ENCODE measurements at places on chromosomes 1 and 21.

GRCh38 chr1:8378178-8378577, 60.3 kb downstream of the SLC45A1 start:
- no peak for DNase-seq

DNA sequence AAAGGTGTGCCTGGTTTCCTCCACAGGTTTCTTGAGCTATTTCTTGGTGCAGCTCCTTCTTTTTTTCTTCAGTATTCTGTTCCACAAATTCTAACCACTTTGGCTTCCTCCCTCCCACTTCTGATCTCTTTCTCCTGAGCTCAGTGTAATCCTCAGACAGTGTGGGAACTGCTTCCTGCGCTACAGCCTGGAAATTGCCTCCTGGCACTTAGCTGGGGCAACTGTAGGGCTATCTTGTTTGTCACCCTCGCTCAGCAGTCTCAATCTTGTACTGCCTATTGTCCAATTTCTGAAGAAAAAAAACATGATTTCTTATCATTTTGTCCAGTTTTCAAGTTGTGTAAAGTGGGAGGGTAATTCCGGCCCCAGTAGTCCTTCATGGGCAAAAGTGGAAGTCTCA, 24.0 kb upstream of the GALNT2 start:
- no peak for DNase-seq

DNA sequence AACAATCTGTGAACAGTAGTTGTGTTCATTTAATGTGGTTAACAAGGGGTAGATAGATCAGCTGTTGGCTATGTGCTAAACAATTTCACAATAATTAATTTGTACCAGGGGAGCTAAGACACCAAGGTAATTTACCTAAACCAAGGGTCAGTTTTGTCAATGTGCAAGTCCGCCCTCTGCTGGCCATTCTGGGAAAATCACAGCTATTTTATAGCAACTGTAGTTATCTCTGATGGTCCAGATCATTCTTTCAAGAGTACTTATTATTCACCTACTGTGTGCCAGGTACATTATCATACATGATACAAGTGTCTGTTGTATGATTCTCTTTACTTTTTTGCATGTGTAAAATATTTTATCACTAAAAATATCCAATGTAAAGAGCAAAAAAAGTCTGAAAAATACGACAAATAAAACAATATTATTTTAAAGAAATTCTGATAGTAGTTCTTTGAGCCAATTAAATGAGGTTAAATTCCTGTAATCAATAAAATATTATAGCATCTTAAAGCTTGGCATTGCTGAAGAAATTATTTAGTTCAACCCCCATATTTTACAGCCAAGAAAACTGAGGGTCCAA, 312.3 kb upstream of the FAM78B start:
- DNase-seq: peak; percentile 8

DNA sequence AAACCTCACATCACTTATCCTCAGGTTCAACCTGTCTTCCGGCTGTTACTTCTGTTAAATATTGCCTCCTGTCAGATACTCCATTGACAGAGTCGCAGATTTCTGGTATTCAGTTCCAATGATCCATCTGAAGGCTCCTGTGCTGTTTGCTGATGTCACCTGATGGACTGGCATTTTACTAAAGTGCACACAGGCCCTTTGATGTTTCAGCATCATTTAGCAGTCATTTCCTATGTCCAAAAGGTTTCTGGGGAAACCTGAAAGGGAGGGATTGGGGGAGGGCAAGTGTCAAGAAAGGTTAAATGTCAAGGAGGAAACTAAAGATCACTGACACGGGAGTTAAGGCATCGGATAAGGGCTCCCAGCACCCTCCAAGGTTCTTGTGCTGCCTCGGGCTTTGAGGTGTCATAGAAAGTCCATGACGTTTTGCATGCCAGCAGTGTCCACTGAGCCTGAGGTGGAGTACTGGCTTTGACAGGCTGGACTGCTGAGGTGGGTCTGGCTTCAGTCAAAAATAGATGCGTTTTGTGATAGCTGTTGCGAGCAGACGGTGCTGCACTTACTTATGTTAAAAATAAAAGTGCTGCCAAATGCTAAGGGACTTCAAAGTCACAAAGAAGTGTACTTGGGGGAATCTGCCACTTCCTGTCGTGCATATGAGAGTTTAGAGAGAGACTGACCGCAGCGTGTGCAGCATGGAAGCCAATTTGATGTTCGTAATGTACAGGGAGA, 30.8 kb downstream of the XCL2 start:
- DNase-seq: no peak

DNA sequence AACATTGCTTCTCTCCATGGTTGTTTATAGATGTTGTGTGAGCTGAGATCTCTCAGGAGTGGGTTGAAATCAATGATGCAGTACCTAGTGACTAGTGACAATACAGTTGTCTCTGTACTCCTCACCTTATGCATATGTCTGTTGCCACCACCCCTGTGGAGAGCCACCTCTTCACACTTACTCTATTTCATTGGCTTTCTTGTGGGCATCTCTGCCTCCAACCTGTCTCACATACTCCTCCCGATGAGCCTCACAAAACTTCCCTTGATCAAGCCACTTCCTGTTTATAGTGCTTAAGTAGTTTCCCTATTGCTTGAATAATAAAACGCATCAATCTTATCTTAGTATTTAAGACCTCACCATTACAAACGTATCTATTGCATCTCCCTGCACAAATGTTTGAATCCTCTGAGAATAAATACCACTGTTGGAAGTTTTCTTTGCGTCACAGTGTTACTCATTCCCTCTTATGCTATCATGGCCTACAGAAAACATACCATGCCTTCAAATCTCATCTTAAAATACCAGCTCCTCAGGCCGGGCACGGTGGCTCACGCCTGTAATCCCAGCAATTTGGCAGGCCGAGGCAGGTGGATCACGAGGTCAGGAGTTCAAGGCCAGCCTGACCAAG, 54.7 kb upstream of the GREM2 start:
- DNase-seq: no peak

GRCh38 chr21:26843933-26844257, 1.3 kb downstream of the ADAMTS1 start:
- DNase-seq: no peak

- DNase-seq: no peak
These were observed 54.8 kb upstream of the SYNC start for GRCh38 chr1:32757213-32757895.

DNA sequence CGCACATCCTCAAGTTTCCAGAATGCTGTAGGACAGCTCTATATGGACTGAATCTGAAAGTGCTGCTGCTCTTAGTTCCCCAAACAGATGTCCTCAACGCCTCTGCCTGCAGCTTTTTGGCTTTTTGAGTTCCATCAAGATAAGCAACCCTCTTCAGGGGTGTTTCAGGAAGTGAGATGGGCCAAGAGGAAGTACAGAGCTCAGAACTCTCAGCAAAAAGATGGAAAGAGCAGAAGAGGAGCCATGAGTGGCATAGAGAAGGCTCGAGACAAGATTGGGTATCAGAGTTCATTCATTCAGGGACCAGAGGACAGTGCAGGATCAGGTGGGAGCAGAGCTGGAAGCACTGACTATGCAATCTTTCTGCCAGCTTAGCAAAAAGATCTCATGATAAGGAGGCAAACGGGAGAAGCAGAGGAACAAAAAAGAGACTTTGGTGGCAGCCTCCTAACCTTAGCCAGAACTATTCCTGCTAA, at the start of the genes ADORA3 and TMIGD3:
TSS of gene ADORA3 (minus strand) at position 49 of the 476 bp plus-strand sequence. CDS start 279 bp downstream, outside the sequence.
TSS of gene TMIGD3 (minus strand) at position 49 of the 476 bp plus-strand sequence. CDS start 279 bp downstream, outside the sequence.
- no peak for DNase-seq

GRCh38 chr1:23558140-23558871, 995 bp downstream of the ID3 start:
- DNase-seq: no peak

- DNase-seq: peak; percentile 47
These were observed 37.1 kb upstream of the ARHGEF10L start for GRCh38 chr1:17502326-17502778.

- no peak for DNase-seq
These were observed 5.9 kb downstream of the ATF6 start for GRCh38 chr1:161771973-161772372.

DNA sequence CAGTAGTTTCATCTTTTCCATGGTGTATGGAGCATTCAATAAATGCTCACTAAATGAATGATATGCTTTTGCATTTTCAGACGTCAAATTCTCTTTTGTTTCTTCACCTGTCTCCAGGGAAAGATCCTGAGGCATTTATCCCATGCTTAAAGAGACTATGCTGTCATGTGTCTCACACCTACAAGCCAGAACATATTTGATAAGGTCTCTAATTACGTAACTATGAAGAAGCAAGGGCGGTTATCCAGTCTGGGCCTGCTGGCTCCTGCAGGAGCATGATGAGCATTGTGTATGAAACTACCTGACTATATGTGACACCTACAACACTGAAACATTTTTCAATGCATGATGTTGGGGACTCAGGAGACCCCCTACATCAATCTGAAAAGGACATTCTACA, 51.8 kb downstream of the FBXO42 start:
- no peak for DNase-seq

DNA sequence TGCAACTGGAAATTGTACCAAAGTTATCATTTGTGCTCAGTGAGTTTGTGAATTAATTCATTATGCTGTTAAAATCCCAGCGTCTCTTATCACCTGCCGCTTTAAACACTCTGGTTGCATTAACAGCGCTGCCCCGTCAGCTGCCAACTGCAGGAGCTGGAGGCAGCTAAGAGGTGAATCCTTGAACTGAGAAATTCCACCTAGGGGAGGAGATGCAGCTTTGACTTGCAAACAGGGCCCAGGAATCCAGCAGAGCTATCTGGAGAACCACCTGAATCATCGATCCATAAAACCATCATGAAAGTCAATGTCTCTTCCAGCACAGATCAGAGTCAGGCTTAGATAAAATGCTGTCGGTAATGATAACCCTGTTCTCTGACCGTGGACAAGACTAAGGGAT, 140.7 kb upstream of the PTBP2 start:
- no peak for DNase-seq

GRCh38 chr1:44296806-44297205, 58.3 kb downstream of the ERI3 start:
- DNase-seq: no peak

GRCh38 chr1:244075247-244075722, 24.2 kb downstream of the ZBTB18 start:
- no peak for DNase-seq
